ENCODE measurements at places on chromosomes 11 and 22. TPM values are rescaled to one million over a fixed set of nuclear protein-coding genes. Genes with fewer than 3 reads are reported as not detected.

The APOA4 gene
- not detected for total RNA-seq

The VPREB1 gene
- not detected for total RNA-seq

The SLC22A8 gene
- not detected for total RNA-seq

The PRSS23 gene
- total RNA-seq: 6.7 TPM

- DNase-seq: no peak
These were observed 574.7 kb downstream of the TBC1D22A start for GRCh38 chr22:47337161-47337621.
